A549 treated with Mapracorat at 1 μM for 4 hours (cell line): ENCODE measurements at places on chromosomes 16 and 17. TPM values are rescaled to one million over a fixed set of nuclear protein-coding genes. Genes with fewer than 3 reads are reported as not detected.

GUCY2D gene
- 0.05 to 0.39 TPM (median 0.36 TPM) in 4 of 5 replicates, not detected in the other for total RNA-seq

CCL2 gene
- total RNA-seq, result 8.8 to 14.1 TPM (median 10.2 TPM) in 5 replicates

ABCC11 gene
- total RNA-seq, result 0.06 to 0.22 TPM (median 0.14 TPM) in 5 replicates

PITPNM3 gene
- 1.7 to 2.8 TPM (median 2.2 TPM) in 5 replicates for total RNA-seq

HNF1B gene
- 17.4 to 21.8 TPM (median 20.7 TPM) in 5 replicates for total RNA-seq

ITGAD gene
- total RNA-seq, result 0.05 to 0.16 TPM (median 0.07 TPM) in 3 of 5 replicates, not detected in the others

PERCC1 gene
- not detected in 5 replicates for total RNA-seq

CTRB2 gene
- total RNA-seq, result not detected in 5 replicates

G6PC1 gene
- not detected in 5 replicates for total RNA-seq

SRCIN1 gene
- total RNA-seq, result 1.3 to 2.9 TPM (median 2.4 TPM) in 5 replicates

MARF1 gene
- 8.5 to 10.3 TPM (median 9.9 TPM) in 5 replicates for total RNA-seq

SMG1 gene
- total RNA-seq, result 13.8 to 23.9 TPM (median 21.7 TPM) in 5 replicates

DNAI2 gene
- not detected in 5 replicates for total RNA-seq

TBX21 gene
- total RNA-seq, result 0.13 to 0.27 TPM (median 0.15 TPM) in 5 replicates

GLIS2 gene
- 21.3 to 28.3 TPM (median 25.8 TPM) in 5 replicates for total RNA-seq

HOXB9 gene
- 6.9 to 8.0 TPM (median 7.6 TPM) in 5 replicates for total RNA-seq

LGALS9 gene
- total RNA-seq, result 0.93 to 1.9 TPM (median 1.6 TPM) in 5 replicates

FLYWCH2 gene
- 46.9 to 54.5 TPM (median 51.5 TPM) in 5 replicates for total RNA-seq
